ENCODE measurements at places on chromosomes 4 and X.
A peak's percentile ranks its signal among the peaks of the same experiment; 100 is the strongest.

- no peak for DNase-seq
Measured at GRCh38 chrX:16664626-16665025, 14.7 kb downstream of the S100G start.

DNA sequence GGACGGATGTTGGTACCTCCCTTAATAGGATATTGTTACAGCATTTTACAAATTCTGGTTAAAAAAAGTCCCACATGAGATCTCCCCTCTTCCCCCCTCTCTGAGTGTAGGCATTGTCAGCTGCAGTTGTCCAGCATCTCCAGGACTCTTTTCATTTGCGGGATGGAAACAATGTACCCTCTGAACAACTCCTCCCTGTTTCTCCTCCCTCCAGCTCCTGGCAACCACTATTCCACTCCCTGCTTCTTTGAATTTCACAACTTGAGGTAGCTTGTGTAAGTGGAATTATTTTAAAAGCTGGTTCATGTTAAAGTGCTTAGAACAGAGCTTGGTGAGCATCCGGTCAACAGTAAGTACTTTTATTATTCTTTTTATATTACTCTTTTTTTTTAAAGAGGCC lies 69.8 kb downstream of the TBL1X start:
- peak; percentile 50 for DNase-seq

DNA sequence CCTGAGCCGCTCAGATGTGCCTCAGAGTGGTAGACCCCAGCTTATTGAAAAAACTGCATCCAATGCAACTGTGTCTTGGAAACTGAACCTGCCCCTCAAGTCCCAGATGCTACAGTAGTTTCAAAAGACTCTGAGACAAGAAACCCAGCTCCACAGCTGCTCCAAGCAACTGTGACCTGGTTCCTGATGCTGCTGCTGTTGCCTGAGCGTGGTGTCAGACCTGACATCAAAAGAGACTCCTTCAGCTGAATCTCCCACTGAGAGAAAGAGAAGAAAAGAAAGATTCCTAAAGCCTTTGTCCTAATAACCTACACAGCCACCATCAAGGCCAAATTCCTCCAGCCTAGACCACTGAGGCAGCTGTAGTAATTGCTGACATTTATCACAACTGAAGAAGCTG lies 630.1 kb downstream of the STIM2 start:
- DNase-seq = no peak

GRCh38 chrX:101040197-101040596 lies 11.7 kb downstream of the TRMT2B start:
- DNase-seq = no peak

- DNase-seq = no peak
Measured at GRCh38 chr4:148443512-148444295, 1.5 kb upstream of the NR3C2 start.

DNA sequence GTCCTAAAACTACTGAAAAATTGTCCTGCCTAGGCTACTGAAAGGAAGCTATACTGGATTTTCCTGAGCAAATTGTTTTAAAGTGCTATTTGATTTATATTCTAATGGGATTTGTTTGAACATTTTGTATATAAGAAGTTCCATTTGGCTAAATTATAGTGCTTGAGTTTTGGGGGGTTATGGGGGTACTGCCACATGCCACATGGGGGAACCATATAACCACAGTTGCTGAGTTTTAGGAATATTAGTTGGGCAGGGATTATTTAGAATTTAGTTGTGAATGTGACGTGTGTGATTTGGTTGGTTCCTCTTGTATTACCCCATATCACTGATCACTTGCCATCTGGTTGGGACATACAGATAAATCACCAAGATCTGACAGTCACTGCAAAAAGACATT lies 224.5 kb upstream of the TAPT1 start:
- no peak for DNase-seq

- no peak for DNase-seq
Measured at GRCh38 chrX:143994206-143994605, 110.3 kb downstream of the UBE2NL start.

Measured in astrocyte (in vitro differentiated cells and primary cell).